ENCODE measurements at places on chromosomes 16 and 17. TPM values are rescaled to one million over a fixed set of nuclear protein-coding genes. Genes with fewer than 3 reads are reported as not detected.

CDC6 gene
- polyA plus RNA-seq = 10.8 TPM

PRSS22 gene
- not detected for polyA plus RNA-seq

CDH3 gene
- polyA plus RNA-seq = 1.1 TPM

CCL15 gene
- polyA plus RNA-seq = not detected

FOXC2 gene
- 0.70 TPM for polyA plus RNA-seq

ZNF19 gene
- 2.6 TPM for polyA plus RNA-seq

KLHL10 gene
- polyA plus RNA-seq = 0.15 TPM

DNA sequence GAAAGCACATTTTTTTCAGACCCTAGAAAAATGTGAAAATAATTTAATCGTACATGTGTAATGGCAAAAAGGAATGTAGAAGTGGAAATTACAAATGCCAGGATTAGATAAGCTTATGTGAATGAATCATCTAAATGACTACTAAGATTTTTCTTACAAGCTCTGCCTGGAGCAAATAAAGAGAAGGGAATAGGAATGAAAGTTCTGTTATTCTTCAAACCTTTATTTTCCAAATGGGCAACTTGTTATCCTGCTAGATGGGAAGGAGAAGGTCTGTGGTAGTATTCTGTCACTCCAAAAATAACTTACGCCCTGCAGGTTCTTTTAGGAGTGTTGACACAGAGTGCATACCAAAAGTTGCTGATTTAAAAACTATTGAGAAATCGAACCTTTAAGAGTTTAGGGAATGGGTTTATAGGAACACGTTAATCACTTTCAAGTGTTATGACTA, 9.7 kb downstream of the CTCF start:
- DNase-seq = no peak

DNA sequence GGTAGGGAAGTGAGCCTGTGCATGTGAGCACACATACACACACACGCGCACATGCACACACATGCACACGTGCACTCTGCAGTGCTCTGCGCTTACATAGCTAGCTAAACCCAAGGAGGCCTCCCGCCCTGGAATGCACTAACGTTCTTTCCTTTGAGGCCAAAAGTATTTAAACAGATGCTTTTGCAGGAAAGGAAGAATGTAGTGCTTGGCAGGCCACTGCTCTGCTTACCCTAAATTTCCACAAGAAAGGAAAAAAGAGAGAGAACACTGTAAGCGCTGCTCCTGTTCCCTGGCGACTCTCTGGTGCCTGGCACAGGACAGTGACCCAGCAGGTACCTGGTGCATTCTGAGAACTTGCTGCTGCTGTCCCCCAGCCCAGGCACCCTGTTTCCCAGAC, 31.3 kb upstream of the MRPS23 start:
- DNase-seq = peak; percentile 86

- no peak for DNase-seq
These were observed 57.5 kb downstream of the PARN start for GRCh38 chr16:14572535-14572934.

DNA sequence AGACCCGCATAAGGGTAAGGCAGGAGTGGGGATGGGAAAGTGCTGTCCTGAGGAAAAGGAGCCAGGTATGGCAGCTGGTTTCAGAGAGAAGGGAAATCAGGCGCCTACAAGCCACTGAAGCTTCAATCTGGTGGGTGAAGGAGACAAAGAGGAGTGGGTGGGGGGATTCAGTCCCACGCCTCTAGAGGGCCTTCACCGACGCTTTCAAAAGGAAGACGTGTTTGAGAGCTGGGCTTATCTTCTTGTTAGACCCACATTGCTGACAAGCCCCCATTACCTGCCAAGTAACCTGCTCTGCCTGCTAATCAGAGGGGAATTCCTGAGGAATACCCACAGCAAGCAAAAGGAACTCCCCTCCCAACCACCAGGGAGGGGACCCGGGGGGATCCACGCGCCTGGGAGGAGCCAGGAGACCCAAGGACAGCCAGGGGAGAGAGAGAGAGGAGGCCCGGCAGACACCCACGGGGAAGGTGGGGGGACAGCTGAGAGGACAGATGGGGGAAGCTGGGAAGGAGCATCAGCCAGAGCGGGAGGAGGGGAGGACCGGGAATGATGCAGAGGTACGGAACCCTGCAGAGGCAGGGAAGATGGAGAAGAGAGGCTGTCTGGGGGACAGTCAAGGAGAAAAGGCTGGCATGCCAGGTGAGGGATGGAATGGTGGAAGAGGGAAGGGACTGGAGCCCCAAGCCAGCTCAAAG, 1.0 kb downstream of the MTMR4 start:
- DNase-seq = no peak

DNA sequence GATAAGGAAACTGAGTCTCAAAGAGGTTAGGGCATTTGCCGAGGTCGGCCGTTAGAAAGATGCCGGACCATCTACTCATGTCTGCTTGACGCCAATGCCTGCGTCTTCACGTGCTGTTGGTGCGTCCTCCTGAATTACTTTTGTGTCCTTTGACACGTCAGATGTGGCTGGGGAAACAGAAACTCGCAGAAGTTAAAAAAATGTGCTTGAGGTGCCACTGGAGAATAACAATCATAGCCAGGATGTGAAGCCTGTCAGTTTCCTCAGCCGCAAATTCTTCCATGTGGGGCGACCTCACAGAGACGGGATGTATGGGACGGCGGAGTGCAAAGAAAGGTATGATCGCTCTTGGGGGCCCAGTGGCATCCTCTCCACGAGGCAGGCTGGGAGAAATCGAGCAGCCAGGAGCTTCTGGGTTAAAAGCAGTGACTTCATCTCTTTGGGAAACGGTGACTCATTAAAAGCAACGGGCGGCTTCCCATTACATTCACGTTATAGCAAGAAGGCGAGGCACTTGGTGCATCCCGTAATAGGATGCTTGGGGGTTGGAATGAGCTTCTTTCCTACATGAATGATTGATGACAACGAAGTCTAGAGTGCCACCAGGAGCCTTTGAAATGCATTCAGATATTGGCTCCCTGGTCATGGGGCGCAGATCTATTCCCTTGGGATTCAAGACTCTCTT, 67.8 kb downstream of the BMERB1 start:
- DNase-seq = no peak

DNA sequence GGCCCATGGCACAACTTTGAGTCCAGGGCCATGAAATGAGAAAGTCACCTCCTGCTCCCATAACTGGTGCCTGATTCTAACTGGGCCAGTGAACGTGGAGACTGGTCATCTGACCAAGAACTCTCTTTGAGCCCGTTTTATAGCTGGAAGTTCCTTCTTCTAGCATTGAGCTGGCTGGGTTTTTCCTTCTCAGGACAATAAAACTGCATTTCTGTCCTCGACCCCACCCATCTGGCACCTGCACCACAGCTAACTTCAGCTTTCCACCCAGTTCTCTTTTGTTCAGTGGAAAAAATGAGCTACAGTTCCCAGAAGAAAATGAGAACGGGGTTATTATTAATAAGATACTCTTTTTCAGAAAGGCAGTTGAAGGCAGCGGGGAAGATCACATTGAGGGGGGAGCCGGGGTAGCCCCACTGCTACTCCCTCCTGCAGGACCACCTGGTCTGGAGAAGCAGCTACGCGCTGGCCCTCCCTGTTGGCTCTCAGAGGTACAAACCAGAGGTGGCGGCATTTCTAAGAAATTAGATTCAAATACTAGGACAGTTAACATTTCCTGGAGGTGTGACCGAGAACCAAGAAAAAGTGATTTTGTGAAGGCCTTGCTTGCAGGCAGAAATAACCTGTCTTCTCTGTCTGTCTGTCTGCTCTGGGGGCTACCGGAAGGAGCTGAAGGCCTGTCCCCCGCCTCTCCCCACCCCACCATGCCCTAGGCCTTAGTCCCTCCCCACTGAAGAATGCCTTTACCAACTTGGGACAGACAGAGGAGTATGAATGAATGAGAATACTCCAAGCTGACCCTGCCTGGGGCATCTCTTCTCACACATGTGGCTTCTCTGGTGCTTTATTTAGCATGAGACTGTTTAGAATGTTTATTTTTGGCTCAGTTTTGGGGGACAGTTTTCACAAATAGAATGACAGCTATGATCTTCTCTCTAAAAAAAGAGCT, 123.9 kb downstream of the XYLT1 start:
- DNase-seq = peak; percentile 85

DNA sequence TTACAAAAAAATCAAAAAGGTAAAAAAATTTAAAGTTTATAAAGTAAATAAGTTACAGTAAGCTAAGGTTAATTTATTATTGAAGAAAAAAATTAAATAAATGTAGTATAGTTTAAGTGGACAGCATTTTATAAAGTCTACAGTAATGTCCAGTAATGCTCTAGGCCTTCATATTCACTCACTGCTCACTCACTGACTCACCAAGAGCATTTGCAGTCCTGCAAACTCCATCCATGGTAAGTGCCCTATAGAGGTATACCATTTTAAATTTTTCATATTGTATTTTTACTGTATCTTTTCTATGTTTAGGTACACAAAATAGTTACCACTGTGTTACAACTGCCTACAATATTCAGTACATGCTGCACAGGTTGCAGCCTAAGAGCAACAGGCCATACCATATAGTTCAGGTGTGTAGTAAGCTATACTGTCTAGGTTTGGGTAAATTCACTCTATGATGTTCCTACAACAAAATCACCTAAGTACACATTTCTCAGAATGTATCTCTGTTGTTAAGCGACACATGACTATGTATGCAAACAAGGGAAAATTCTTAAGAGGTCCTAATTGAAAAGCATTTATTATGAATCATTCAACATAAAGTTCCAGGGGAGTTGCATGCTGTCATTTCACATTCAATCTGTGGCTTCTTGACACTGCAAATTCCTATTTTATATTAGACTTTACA, 92.3 kb downstream of the SPAG9 start:
- DNase-seq = no peak
